Fibroblast of upper back skin (primary cell): ENCODE measurements at places on chromosomes 7 and 10.

DNA sequence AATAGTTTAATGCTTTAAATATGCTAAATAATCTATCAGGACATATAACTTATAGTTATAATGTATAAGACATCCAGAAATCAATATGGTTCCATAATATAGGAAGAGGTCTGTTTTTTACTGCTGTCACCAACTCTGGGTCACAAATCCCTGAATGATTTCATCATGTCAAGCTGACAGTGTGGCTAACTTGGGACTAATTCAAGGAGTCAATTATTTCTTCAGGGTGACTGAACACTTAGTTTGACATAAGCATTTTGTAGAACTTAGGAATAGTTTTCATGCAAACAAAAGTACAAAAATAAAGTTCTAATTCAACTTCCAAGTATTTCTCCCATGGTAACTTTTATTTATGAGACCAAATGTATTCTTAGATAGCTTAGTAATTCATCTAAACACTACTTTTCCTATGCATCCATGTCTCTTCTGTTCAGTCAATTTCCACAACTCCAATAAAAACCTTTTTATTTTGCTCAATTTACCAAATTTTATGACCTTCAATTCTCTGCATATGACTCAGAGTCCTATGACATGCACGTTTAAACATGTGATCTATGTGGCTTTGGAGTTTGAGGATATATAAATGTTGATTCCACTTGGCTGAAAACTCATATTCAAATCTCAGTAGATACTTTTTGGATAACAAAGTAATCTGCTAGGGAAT is 40.3 kb upstream of the GNAT3 start:
- peak; percentile 29 for DNase-seq

- DNase-seq: peak; percentile 8
These were observed 11.8 kb upstream of the TIAL1 start for GRCh38 chr10:119608316-119609155.

DNA sequence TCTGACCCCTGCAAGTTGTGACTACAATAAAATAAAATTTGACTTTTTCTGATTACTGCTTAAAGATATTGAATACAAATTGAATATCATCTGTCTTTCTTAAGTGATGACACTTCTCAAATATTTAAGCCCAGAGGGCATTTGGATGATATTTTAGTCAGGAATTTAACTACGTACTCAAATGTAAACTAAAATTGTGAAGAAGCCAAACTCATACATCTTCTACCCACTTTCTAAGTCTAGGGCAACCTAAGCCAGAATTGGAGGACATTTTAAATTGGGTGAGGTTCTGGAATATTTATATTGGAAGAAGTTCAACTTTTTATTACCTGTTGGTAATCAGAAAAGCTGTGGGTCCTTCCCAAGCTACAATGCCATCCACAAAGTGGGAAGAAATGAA is 149.1 kb upstream of the WDR11 start:
- DNase-seq: no peak

DNA sequence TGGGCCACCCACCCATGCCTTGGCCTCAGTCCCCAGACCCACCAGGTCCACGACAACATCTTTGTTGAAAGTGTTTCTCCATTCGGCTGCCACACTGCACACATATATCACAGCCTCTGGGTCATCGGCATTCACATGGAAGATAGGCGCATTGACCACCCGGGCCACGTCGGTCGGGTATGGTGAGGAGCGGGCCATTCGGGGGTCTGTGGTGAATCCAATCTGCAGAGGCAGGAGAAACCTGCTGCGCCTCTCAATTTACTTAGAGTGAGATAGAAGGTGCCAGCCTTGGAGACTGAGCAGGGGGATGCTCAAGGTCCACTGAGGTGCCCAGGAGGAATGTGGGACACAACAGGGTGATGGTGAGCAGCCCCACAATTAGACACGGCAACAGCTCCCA is 16.4 kb downstream of the OGDHL start:
- DNase-seq: no peak

DNA sequence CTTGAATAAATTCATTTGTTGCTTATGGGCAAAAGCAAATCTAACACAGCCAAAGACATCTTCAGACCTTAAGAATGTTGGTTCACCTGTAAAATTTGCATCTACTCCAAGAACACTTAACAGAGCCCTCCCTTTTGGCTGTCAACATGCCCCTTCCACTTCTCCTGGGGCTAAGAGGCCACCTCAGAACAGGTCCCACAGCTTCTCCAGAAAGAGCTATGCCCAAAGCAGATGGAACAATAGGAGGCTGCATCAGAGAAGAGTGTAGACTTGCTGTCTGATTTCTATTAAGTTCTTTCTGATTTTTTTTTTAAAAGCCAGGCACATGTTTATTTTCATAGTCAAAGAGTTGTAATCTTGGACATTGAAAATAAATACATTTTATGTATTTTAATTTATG is 26.1 kb upstream of the TRIL start:
- no peak for DNase-seq

- DNase-seq: peak; percentile 31
These were observed 551.2 kb downstream of the GALNT17 start for GRCh38 chr7:71682841-71683781.

DNA sequence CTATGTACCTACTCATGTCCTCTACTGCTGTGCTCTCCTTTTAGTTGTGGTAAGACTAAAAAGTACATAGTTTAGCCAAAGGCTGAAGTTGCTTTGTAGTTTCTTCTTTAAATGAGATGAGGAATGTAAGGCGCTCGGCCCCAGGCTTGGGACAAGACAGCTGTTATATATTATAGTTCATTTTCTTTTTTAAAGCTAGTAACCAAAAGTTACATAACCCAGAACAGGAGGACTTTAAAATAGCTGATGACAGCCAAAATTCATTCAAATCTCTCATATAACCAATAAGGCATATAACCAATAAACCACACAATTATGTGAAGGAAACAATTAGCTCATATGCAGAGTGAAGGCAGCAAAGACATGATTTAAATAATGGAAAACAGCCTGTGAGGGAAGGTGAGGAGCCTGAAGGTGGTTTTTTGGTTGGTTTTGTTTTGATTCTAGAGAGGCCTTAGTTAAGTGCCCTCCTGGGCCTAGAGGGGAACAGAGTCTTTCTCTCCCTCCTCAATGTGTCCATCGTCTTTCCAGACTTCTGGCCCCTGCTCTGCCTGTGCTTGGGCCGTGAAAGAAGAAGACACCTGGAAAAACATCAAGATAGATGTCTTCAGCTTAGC is 35.8 kb downstream of the SLC26A4 start:
- DNase-seq: peak; percentile 64

GRCh38 chr7:153370092-153370491 is 610.5 kb downstream of the ACTR3B start:
- no peak for DNase-seq

- peak; percentile 51 for DNase-seq
These were observed 38.6 kb upstream of the RSBN1L start for GRCh38 chr7:77657427-77658224.

DNA sequence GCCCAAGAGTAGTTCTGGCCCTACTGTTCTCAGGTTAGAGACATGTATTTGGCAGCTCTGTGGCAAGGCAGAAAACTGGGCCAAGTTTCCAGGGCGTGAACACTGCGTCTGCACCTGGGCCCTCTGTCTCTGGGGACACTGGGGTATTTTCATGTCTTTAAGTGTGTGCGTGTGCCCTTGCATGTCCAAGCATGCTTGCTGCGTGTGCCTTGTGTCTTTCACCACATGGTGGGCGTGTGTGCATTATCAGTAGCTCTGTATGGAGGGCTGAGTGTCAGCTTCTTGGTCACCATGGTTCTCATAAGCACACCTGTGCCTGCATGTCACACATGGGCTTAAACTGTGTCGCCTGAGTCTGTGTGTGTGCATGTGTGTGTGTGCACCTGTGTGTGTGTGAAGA is 69.3 kb downstream of the HIPK2 start:
- no peak for DNase-seq

- peak; percentile 63 for DNase-seq
These were observed 1.2 kb downstream of the RARRES2 start for GRCh38 chr7:150340024-150340749.

DNA sequence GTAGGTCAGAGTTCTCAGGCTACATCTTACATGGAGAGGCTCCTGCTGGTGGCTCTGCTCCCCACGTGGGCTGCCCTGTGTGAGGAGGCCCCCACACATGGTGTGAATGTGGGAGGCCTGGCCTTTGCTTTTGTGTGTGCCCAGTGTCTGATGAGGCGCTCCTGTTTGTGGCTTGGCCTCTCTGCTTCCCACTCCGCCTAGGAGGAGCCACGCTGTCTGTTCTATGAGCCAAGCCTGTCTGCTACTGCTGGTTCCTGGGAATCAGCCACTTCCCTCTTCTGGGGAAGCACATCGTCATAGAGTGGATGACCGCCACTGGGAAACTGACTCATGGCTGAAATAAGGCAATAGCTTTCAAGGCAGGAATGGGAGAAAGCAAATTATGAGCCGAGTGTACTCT is 87.1 kb downstream of the CYP26A1 start:
- peak; percentile 82 for DNase-seq

DNA sequence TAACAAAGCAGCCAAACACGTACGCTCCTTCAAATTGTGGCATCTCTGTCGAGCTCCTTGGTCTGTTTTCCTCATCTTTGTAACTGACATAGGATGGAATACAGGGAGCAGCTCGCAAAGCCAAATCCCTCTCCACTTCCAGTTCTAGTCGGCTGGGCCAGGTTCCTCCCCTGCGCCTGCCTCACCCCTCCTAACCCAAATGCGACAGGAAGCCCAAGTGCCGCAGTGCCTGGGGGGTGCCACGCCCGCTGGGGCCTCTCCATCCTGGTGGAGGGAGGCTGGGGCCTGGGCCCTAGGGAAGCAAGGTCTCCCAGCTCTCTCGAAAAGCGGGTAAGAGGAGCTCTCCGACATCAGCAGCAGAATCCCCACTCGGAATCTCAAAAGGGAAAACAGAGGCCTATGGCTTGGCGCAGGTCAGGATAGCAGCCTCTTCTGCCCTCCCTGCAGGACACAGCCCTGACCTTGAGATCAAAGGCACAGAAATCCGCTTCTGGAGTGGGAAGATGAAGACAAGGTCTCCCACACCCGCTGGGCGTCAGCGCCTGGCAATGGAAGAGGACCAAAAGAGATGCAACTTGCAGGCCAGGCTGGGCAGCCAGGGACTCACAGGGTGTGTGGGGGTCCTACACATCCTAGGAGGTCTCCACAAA is 165.8 kb downstream of the NRF1 start:
- DNase-seq: no peak

DNA sequence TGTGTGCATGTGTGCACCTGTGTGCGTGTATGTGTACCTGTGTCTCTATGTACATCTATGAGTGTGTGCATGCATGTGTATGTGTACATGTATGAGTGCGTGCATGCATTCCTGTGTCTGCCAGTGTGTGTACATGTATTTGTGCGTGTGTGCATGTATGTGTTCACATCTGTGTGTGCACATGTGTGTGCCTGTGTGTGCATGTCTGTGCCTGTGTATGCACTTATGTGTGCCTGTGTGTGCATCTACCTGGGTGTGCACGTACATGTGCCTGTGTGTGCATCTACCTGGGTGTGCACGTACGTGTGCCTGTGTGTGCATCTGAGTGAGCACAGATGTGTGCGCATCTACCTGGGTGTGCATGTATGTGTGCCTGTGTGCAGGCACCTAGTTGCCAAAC is 102.2 kb upstream of the DIP2C start:
- DNase-seq: no peak

GRCh38 chr10:26081459-26081858 is 135.1 kb upstream of the GAD2 start:
- DNase-seq: no peak

DNA sequence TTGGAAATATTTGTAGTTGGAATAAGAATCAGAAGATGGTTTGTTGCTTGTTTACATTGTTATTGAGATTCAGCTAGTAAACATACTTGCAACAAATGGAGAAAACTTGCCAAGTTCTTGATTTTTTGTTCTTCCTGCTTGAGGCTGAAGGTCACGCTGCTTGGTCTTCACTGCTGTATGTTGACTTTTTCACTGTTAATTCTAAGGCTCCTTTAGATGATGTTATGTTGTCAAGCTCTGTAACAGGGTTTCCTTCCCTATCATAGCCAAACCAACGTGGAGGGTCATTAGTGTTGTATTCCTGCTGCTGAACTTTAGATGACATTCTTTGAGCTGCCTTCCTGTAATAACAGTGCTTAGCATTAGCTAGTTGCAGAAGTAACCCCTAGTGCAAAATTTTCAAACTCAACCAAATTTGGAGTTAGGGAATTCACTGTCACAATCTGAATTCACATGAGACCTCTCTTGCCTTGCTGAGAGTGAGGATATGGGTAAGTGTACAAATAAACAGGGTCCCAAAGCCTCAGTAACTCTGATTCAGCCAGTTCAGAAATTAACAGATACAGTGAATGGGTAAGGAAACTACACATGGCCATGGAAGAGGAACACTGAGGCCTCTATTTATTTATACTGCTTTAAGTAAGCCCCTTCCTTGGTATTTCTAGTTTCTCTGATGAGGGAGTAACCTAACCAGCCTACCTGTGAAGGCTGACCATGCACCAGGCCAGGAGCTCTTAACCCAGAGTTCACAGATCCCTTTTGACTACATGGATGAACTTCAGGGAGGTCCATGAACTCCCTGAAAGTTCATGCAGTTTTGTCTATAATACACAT is 64.6 kb downstream of the FAM185A start:
- no peak for DNase-seq
